ENCODE measurements at places on chromosomes 5 and 9.

GRCh38 chr9:69190863-69191181 lies 16.7 kb downstream of the TJP2 start:
- no peak for DNase-seq

GRCh38 chr5:1180841-1181271 lies 20.5 kb upstream of the SLC6A19 start:
- DNase-seq = no peak

DNA sequence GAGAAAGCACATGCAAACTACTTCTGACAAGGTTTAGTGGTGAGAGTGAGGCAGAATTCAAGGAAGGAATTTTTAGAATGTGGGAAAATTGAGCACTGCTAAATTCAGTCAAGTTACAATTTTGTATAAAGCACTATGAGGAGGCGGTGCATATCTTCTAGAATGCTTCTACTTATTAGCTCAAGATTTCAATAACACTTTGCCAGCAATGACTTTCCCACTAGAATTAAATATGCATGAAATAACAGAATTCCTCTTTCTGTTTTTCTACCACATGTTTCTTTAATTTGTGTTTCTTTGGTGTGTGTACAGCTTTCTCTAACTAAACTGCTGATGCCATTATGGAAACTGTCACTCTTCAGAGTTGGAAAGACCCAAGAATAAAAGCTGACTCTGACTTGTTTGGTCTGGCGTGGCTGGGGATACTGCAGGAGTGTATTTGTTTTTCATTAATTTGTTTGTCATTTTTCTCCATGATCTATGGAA lies 163.5 kb downstream of the ARSB start:
- DNase-seq = no peak

- no peak for DNase-seq
Measured at GRCh38 chr5:124651663-124652513, 94.6 kb downstream of the ZNF608 start.

DNA sequence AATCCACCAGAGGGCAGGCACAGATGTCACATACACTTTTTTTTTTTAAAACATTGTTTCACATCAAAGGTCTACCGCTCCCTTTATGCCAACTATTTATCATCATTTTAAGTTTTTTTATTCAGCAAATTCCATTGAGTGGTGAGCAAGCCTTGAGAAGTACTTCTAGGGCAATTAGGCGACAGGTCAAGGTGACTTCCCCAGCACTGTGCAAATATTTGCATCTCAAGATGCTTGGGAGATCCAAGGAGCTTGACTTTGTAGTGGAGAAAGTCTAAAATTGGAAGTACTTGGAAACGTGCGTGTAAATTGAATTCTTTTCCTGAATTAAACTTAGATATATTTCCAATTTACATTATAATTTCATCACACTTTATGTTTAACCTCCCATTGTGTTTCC lies 211.1 kb downstream of the ICE1 start:
- no peak for DNase-seq

DNA sequence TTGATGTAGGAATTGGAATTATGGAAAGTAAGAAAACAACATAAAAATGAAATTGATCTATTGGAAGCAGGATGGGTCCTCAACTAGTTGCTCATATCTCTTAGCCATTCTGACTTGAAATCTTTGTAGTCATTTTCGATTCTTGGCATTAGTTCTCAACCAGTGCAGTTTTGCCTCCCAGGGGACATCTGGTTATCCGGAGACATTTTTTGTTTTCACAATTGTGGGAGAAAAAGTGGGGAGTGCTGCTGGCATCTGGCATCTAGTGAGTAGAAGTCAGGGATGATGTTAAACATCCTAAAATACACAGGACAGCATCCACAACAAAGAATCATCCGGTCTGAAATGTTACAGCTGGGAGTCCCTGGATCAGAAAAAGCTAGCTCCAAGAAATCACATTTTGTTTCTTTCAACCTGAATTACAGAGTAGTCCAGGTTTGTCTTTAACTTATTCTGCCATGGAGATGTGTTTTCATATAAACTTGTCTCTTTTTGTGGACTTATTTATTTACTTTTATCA lies 74.9 kb downstream of the FBXL7 start:
- DNase-seq = no peak

- no peak for DNase-seq
Measured at GRCh38 chr5:59348189-59348588, 545.3 kb downstream of the PDE4D start.

All from foreskin melanocyte (primary cell).